ENCODE measurements at places on chromosomes 1 and 21. TPM values are rescaled to one million over a fixed set of nuclear protein-coding genes. Genes with fewer than 3 reads are reported as not detected.
A peak's percentile ranks its signal among the peaks of the same experiment; 100 is the strongest.

DNA sequence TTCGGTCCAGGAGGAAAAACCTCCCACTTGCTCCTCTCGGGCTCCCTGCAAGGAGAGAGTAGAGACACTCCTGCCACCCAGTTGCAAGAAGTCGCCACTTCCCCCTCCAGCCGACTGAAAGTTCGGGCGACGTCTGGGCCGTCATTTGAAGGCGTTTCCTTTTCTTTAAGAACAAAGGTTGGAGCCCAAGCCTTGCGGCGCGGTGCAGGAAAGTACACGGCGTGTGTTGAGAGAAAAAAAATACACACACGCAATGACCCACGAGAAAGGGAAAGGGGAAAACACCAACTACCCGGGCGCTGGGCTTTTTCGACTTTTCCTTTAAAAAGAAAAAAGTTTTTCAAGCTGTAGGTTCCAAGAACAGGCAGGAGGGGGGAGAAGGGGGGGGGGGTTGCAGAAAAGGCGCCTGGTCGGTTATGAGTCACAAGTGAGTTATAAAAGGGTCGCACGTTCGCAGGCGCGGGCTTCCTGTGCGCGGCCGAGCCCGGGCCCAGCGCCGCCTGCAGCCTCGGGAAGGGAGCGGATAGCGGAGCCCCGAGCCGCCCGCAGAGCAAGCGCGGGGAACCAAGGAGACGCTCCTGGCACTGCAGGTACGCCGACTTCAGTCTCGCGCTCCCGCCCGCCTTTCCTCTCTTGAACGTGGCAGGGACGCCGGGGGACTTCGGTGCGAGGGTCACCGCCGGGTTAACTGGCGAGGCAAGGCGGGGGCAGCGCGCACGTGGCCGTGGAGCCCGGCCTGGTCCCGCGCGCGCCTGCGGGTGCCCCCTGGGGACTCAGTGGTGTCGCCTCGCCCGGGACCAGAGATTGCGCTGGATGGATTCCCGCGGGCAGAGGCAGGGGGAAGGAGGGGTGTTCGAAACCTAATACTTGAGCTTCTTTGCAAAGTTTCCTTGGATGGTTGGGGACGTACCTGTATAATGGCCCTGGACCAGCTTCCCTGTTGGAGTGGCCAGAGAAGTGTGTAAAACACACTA, 45.3 kb downstream of the MRPL39 start:
- DNase-seq: peak; percentile 70

DNA sequence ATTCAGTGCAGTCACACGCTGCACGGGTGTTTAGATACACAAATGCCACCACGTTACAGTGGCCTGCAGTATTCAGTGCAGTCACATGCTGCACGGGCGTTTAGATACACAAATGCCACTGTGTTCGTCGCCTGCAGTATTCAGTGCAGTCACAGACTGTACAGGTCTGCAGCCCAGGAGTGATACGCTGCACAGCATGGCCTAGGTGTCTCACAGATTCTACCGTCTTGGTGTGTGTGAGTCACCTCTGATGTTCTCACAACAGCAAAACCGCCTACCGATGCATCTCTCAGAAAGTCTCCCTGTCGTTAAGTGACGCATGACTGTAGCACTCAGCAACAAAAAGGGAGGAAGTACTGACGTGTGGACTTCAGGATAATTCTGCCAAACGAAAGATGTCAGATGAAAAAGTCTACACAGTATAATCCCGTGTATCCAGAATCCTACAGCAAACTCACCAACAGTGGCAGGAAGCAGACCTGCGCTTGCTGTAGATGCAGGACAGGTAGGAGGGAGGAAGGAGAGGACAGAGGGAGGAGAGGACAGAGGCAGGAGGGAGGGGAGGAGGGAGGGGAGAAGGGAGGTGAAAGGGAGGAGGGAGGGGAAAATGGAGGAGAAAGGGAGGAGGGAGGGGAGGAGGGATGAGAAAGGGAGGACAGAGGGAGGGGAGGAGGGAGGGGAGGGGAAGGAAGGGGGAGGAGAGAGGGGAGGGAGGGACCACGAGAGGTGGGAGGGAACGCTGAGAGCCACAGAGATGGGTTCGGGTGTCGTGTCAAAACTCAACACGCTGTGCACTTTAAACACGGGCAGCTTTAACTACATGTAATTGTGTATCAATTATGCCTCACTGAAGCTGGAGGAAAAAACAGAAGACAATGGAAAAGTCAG, 36.3 kb upstream of the PCBP3 start:
- no peak for DNase-seq

RORC gene
- 11.8 TPM for polyA plus RNA-seq

- DNase-seq: no peak
Measured at GRCh38 chr21:32978331-32979270, 47.1 kb upstream of the OLIG2 start.

- no peak for DNase-seq
Measured at GRCh38 chr1:151406176-151406575, 6.8 kb downstream of the PSMB4 start.

GRCh38 chr1:170461291-170461747, 70.6 kb upstream of the GORAB start:
- peak; percentile 40 for DNase-seq

PDIK1L gene
- 5.6 TPM for polyA plus RNA-seq

GRCh38 chr1:2166254-2166653, 28.3 kb downstream of the FAAP20 start:
- DNase-seq: no peak

GRCh38 chr1:63498106-63498505, 24.9 kb downstream of the ITGB3BP start:
- DNase-seq: no peak

- no peak for DNase-seq
Measured at GRCh38 chr1:39507230-39507928, 15.9 kb downstream of the BMP8A start.

DNA sequence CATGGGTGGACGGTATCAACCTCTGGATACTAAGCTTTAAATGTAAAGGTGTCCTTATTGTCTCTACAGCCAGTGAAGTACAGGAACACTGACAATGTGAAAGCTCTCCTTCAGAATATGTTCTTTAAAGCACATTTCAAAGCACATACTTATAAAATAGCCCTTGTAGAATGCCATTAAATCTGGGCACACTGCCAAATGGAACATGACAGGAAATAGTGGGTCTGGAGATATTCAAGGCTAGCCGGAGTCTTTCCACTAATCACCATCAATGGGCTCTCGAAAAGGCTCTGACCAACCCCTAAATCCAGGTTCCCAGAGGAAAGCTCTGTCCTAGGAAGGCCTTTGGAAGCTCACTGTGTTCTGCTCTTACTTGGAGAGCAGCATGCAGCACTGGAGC, 46.6 kb downstream of the PLD5 start:
- DNase-seq: no peak

PFKL gene
- 65.1 TPM for polyA plus RNA-seq

GRCh38 chr1:75308365-75308764, 174.2 kb downstream of the LHX8 start:
- no peak for DNase-seq

DNA sequence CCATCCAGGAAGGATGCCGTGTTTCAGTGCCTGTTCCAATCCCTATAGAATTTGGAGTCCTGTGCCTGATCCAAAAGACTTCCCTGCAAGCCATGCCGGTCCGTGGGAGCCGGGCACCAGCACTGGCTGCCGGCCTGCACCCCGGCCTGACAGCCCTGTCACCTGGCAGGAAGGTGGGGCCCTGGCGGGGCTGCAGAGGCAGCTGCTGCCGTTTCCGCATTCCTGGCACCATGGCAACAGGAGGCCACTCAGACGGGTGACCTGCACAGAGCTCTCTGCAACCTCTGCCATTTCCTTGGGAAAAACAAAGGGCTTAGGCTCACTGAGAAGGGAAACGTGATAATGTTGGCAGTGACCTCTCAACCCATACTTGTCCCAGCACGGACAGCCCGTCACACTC, 63.2 kb upstream of the TMEM51 start:
- no peak for DNase-seq

DNA sequence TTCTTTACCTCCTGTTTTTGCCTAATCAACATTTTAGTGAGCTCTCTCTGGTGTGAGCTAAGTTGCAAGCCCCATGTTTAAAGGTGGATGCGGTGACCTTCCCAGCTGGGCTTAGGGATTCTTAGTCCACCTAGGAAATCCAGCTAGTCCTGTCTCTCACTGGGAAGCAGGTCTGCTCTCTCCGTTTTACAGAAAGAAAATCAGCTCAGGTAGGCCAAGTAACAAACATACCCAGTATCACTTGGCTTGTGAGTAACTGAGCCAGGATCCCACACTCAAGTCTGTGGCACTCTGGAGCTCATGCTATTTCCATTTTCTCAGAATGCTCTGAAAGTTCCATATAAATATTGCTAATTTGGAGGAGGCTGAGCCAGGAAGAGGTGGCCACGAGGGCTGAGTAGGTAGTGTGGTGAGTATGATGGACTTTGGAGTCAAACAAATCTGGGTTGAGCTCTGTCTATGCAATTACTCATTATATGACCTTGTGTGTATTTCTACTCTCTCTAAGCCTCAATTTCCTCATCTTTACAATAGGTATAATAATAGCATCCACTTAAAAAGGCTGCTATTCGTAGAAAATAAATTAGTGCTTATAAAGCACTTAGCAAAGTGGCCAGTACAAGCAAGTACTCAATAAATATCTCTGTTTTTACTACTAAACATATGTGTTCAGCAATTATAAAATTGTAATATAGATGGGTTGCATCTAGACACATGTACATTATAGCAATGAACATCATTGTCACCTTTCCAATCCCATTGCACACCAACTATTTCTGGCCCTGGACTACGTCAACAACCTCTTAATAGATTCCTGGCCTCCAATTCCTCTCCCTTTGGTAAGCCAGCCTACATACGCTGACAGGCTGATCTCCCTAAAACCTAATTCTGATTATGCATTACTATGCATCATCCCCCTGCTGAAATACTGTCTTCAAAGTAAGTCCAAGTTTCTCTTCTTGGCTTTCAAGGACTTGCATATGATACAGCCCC, 32.7 kb upstream of the DHCR24 start:
- no peak for DNase-seq

GRCh38 chr1:199272139-199272544, 633.3 kb downstream of the PTPRC start:
- DNase-seq: peak; percentile 16

GRCh38 chr1:65434760-65435159, 14.3 kb downstream of the LEPR start:
- DNase-seq: no peak

- DNase-seq: no peak
Measured at GRCh38 chr1:52072291-52072690, 16.2 kb downstream of the BTF3L4 start.

DNA sequence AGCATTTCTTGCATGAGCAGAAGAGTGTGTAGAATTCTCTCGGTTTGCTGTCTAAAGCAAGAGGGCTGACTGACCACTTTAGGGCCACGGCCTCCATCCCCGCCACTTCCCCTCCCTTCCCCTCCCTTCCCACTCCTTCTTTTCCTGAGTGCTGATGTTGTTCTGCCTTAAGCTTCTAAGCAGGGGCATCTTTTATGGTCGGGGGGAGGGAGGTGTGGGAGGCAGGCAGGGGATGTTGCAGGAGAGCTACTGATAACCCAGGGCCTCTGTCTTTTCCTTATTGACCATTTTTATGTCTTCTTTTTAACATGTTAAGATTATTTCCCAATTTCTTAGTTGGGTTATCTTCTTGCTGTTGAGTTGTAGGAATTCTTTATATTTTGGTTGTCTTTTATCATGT, 15.1 kb downstream of the USP25 start:
- DNase-seq: no peak

GRCh38 chr1:193358419-193358818, 172.0 kb upstream of the B3GALT2 start:
- DNase-seq: no peak

DNA sequence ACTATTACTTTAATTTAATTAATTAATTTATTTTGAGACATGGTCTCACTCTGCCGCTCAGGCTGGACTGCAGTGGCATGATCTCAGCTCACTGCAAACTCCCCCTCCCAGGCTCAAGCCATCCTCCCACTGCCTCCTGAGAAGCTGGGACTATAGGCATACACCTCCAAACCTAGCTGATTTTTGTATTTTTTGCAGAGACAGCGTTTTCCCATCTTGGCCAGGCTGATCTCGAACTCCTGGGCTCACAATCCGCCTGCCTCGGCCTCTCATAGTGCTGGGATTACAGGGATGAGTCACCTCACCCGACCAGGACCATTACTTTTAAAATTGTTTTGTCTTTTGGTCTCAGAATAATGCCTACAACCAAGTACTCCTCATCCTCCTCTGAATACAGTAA, 15.6 kb downstream of the YY1AP1 start:
- no peak for DNase-seq

- DNase-seq: no peak
Measured at GRCh38 chr1:7781923-7782495, 2.1 kb upstream of the PER3 start.

CRP gene
- not detected for polyA plus RNA-seq

SLAMF6 gene
- 0.31 TPM for polyA plus RNA-seq

- no peak for DNase-seq
Measured at GRCh38 chr1:40923511-40924020, 55.9 kb upstream of the CTPS1 start.

DNA sequence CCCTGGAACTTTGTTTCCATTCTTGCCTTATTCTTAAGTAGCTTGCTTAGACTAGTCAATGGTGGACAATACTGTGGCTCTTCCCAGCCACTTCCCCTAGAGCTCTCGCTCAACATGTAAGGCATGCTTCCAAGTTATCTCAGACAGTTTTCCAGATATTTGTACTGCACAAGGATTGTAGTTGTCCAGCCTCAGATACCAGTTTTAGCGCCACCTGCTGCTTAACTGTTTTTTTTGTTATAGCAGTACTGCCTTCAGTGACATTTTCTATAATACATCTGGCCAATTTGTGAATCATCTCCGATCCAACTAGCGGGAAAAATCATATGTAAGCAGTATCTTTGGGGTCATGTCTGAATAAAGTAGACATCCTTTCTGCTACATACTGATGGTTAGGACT, 346.7 kb upstream of the ADGRL4 start:
- DNase-seq: no peak

DNA sequence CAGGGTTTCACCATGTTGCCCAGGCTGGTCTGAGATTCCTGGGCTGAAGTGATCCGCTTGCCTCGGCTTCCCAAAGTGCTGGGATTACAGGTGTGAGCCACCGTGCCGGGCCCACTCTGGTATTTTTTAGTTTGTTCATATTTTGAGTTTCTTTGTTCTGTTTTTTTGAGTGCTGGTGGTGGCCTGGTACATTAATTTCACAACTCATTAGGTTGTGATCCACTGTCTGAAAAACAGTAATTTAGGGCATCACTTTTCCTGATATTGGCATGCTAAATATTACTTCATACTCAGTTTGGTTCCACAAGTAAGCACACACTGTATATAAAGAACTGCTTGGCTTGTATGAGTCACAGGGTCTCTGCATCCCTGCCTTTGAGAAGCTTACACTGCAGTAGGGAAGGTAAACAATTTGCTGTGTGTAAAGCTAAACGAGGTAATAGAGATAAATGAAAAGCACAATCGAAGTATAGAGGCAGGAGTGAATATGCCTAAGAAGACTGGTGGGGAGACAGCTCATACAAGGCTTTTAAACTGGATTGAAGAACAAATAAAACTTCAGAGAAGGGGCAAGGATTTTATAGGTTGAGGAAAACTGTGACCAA, 7.7 kb downstream of the SNX27 start:
- DNase-seq: no peak

GRCh38 chr1:93804412-93804811, 74.6 kb downstream of the DNTTIP2 start:
- DNase-seq: no peak

GRCh38 chr21:32437729-32438128, 25.2 kb downstream of the EVA1C start:
- no peak for DNase-seq

GRCh38 chr1:41344708-41345159, 16.5 kb upstream of the FOXO6 start:
- DNase-seq: no peak

- DNase-seq: no peak
Measured at GRCh38 chr1:181134543-181135436, 46.3 kb downstream of the IER5 start.
